ENCODE measurements at places on chromosomes 6 and 20. TPM values are rescaled to one million over a fixed set of nuclear protein-coding genes. Genes with fewer than 3 reads are reported as not detected.
A peak's percentile ranks its signal among the peaks of the same experiment; 100 is the strongest.

CLPSL1 gene
- polyA plus RNA-seq: not detected

TTBK1 gene
- polyA plus RNA-seq: not detected

ANGPT4 gene
- not detected for polyA plus RNA-seq

ULBP3 gene
- 16.6 TPM for polyA plus RNA-seq

C6orf118 gene
- polyA plus RNA-seq: not detected

MLN gene
- polyA plus RNA-seq: not detected

MANEA gene
- polyA plus RNA-seq: 10.8 TPM

PDRG1 gene
- 17.5 TPM for polyA plus RNA-seq

NKAIN4 gene
- not detected for polyA plus RNA-seq

LPA gene
- not detected for polyA plus RNA-seq

ASIP gene
- polyA plus RNA-seq: not detected

LGSN gene
- polyA plus RNA-seq: not detected

PDYN gene
- polyA plus RNA-seq: not detected

- no peak for DNase-seq
Measured at GRCh38 chr6:135906972-135907465, 55.5 kb downstream of the PDE7B start.

GRCh38 chr20:38001981-38002380, 31.3 kb downstream of the TTI1 start:
- DNase-seq: no peak

GRCh38 chr20:7773511-7773910, 166.7 kb downstream of the HAO1 start:
- DNase-seq: no peak

DNA sequence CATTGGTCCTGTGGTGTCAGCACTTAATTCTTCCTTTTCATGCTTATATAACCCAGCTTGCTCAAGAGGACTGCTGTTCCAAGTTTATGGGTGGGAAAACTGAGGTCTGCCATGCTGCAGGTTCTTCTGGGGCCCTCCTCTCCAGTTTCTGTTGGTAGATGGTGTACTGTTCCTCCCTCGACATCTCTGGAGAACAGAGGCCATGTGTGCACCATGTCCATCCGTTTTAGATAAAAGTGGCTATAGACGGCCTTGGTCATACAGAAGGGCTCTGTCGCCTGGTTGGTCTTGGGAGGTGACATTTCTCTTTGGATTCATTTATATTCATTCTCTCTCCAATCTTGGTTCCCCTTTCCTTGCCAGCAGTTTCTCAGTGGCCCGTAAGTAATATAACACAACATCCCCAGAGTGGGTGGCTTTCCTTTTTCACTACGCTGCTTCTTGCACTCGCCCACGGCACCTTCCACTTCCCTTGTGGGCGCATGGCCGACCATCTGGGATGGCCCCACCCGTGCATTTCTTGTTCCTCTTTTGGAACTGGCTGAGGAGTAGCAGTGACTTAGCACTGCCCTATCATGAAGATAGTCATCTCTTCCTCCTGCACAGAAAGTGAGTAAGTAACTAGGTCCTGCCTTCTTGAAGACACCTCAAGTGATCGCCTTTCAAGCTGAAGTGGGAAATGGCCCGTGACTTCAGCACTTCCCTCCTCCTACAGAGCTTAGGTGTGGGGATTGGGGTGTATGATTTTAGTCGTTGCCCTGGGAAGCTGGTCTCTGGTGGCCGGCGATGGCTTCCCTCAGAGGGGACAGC, 94.2 kb downstream of the RREB1 start:
- no peak for DNase-seq

DNA sequence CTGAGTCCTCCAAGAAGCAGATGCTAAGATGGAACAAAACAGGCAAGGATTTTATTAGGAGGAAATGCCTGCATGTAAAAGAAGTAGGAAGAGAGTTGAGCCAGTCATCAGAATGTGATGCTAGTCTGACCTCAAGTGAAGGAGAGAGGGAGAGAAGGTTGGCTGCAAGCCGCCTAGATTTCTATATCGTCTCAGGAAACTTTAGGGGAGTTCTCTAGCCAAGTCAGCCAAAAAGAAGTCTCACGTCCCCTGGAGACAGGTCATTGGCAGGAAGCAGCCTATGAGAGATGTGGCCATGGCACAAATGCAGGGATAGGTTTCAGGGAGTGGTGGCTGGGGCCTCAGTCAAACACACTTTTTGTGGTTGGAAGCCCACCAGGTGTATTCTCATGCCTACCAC, 378.0 kb downstream of the CD109 start:
- DNase-seq: no peak

DNA sequence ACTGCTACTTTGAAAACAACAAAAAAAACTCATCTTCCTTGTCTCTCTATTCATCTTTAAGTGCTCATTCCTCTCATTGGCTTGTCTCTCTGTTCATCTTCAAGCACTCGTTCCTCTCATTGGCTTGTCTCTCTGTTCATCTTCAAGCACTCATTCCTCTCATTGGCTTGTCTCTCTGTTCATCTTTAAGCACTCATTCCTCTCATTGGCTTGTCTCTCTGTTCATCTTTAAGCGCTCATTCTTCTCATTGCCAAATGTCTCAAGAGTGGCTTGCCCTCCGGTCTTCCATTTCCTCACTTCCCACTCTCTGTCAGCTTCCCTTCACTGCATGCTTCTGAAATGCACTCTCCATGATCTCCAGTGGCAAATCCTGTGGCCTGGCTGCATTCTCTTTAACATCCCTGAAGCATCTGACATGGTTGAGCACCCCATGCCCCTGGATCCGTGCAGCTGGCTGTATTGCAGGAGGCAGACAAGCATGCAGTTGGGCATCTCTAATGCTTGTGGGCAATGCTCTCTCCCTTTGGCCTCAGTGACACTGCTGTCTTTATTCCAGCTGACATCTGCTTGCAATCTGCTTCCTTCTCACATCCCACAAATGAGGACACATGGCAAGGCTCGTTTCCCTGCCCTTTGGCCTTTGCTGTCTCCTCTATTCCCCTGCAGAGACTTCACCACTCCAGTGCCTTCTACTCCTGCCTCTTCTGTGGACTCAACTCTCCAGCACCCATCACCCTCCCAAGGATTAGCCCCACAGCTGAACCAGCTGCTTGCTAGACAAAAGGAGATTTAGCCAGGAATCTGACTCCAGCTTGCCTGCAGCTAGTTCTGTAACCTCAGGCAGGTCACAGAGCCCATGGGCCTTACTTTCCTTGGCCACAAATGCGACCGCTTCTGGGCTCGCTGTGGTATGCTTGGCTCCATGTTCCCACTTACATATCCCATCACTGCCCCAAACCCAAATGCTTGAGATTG, 143.2 kb upstream of the SNX9 start:
- DNase-seq: no peak

DNA sequence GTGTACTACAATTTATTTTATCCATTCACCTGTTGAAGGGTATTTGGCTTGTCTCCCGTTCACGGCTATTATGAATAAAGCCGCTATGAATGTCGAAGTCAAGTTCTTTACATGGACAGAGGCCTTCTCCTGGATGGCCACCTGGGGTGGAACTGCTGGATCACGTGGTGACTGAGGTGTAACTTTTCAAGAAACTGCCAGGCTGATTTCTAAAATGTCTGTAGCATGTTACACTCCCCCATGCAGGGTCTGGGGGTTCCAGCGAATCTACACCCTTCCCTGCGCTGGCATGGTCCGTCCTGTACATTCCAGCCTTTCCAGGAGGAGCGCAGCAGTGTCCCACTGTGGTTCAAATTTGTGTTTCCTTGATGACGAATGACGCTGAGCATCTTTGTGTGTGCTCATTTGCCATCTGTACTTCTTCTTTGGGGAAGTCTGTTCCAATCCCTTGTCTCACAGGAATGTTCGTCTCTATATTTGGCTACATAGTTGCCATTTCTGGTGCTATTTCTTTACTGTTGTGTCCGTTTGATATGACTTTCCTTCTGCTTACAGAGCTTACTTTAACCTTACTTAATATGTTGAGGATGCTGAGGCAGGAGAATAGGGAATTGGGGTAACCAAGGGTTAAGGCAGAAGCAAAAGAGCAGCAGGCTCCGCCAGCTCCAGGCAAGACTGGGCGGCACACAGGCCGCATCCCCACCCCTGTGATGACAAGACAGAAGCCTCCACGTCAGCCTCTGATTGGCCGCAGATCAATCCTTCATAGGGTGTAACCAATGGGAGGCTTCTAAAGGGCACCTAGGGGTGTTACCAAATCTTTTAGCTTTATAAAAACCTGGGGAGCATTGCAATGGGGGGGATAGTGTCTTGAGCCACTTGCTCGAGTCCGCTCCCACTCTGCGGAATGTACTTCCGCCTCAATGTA, 106.6 kb downstream of the TAF4 start:
- DNase-seq: no peak

DNA sequence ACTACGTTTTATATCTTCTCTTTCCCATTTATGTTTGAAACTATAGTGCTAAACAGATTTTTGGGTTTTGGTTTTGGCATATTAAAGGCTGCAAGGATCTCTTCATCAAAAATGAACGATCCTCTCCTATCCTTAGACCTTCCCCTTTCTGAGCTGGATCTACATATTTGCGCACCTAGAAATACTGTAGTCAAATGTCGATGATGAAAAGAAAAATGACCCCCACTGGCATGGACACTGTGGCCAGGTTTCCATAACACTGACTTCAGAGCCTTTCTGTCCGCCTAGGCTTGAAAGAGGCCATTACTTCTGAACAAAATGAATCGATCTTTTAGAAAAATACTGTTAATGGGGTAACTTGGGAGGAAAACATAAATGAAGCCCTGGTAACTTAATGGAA, 5.8 kb downstream of the FLRT3 start:
- no peak for DNase-seq

- no peak for DNase-seq
Measured at GRCh38 chr6:157879034-157879872, 56.2 kb downstream of the SNX9 start.

- DNase-seq: no peak
Measured at GRCh38 chr6:159031846-159032245, 12.9 kb downstream of the TAGAP start.

- no peak for DNase-seq
Measured at GRCh38 chr6:30875244-30876038, 8.9 kb upstream of the DDR1 start.

DNA sequence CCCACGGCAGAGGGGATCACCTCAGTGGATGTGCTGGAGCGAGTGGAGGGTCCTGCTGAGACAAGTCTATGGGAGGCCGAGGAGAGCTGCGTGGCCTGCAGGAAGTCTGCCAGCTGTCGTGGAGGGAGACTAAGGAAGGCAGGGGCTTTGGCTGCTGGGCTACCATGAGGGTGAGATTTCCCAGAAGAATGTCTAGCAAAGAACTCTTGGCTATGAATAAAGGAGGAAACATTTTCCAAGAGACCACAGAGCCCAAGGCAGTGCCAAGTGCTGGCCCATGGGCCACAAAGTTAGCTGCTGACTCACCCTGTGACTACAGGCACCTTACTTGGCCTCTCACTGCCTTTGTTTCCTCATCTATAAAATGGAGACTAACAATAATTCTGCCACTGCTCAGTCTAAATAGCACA, 73.4 kb downstream of the PRDM1 start:
- peak; percentile 79 for DNase-seq

- DNase-seq: no peak
Measured at GRCh38 chr6:168032005-168032760, 34.7 kb downstream of the KIF25 start.

GRCh38 chr20:18926965-18927364, 113.4 kb downstream of the SCP2D1 start:
- no peak for DNase-seq

DNA sequence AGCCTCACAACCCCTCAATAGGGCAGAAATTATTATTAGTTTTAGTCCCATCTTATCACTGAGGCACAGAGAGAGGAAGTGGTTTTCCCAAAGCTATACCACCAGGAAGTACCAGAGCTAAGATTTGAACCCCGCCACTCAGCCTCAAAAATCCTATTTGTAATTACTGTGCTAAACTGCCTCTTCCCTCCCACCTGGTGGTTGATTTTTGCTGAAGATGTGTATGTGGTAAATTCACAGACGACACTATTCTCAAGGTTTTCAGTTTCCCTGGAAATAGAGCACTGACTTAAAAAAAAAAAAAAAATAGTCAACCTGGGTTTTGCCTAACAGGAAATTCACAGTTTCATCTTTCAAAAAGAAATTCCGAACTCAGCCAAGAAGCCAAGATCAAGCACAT, 57.9 kb downstream of the TSHZ2 start:
- DNase-seq: no peak

DNA sequence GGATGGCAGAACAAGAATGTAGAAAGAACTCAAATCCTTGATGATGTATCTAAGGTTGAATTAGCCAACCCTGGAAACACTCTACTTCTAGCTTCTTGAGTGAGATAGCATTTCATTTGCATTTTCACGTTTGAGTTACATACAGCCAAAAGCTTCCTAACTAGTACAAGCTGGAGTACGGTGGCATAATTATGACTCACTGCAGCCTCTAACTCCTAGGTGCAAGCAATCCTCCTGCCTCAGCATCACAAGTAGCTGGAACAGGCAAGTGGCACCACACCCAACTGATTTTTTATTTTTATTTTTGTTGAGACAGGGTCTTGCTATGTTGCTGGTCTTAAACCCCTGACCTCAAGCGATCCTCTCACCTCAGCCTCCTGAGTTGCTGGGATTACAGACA, 36.5 kb upstream of the STK35 start:
- DNase-seq: no peak

- no peak for DNase-seq
Measured at GRCh38 chr20:18377896-18378481, 88.8 kb downstream of the DZANK1 start.

DNA sequence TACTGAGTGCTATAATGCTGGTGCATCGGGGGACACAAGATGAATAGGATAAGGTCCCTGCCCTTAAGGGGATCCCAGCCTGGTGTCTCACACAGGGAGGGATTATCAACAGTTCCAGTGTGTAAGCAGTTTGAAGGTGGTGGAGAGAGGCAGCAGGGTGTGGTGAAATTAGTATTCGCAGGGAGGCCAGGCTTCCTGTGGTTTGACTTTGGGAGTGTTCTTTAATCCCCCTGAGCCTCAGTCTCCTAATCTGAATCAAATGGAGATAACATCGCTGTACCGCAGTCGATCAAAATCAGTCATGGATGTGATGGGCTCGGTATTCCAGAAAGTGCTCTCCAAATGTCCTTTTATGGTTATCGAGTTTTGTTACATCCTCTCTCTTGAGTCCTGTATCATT, 288.1 kb upstream of the SUPT3H start:
- DNase-seq: no peak

DNA sequence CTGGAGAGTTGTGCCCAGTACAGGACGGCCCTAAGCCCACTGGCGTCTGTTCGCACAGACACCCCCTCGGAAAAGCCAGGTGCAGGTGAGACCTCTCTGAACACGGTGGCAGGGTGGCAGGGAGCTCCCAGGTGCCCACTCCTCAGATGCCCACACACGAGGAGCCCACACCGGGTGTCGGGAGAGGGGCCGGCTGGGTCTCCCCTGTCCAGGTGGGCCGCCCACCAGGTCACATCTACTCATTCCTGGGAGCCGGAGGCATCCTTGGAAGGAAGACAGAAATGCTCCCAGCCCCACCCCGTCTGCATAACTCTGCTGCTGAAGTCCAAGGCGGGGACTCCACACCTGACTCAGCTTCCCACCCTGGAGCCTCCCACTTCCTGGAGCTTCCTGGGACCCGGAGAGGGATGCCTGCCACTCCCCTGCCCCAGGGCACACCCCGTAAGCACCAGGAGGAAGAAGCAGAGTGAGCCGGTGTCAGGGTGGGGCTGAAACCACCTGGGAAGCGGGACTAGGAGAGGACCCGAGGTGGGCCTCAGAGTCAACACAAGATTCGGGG, 2.5 kb downstream of the SRMS start:
- DNase-seq: peak; percentile 95
